ENCODE measurements at places on chromosomes 16 and 17.
A peak's percentile ranks its signal among the peaks of the same experiment; 100 is the strongest.

DNA sequence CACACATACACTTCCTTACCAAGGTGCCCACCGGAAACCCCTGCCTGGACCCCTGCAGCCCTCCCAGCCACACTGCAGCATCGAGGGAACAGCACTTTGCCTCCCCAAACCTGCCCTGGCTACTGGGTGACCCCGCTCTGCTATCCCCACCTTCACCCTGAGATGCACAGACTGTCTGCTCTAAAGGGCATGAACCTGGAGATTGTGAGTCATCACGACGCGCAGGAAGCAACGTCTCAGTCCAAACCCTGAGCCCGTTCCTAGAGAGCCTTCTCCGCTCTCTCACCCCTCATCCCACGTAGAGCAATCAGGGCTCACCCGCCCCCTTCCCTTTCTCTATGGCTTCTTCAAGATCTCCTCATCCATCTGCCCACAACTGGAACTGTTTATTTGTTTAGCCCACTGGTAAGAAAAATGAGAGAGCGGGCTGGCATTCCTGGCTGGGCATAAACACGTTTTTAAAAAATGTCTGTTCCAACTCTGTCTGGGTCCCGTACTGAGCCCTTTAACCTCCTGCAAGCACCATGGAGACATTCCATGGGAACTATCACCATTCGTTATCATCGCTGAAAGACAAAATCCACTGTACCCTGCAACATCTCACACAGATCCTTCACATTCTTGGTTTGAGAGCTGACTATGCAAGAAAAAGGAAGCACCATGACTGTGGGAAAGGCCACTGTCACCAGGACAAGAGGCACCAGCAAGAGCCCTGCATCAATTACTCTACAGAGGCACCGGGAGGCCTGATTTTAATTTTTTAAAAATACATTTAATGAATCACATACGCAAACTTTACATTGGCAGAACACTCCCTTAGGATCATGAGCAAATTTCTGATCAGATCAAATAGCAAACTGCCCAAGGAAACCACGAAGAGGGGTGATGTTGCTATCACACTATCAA, 28.2 kb downstream of the ZFHX3 start:
- peak; percentile 76 for DNase-seq

DNA sequence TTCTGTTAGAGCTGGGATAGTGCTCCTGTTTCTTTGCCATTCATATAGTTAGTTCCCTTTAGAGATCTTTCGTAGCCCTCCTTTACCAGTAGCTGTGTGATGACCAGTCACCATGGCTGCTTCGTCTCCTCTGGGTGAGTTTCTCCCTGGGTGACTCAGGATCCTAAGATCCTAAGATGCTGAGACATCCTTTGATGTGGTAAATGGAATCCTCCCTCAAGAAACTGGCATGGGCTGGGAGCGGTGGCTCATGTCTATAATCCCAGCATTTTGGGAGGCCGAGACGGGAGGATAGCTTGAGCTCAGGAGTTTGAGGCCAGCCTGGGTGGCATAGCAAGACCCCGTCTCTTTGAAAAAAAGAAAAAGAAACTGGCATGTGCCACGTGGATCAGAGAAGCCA, 5.9 kb downstream of the PHAF1 start:
- no peak for DNase-seq

GRCh38 chr16:2776500-2777139, 460 bp downstream of the ELOB start:
- DNase-seq = no peak

GRCh38 chr17:41486316-41486715, 3.4 kb downstream of the KRT36 start:
- no peak for DNase-seq

DNA sequence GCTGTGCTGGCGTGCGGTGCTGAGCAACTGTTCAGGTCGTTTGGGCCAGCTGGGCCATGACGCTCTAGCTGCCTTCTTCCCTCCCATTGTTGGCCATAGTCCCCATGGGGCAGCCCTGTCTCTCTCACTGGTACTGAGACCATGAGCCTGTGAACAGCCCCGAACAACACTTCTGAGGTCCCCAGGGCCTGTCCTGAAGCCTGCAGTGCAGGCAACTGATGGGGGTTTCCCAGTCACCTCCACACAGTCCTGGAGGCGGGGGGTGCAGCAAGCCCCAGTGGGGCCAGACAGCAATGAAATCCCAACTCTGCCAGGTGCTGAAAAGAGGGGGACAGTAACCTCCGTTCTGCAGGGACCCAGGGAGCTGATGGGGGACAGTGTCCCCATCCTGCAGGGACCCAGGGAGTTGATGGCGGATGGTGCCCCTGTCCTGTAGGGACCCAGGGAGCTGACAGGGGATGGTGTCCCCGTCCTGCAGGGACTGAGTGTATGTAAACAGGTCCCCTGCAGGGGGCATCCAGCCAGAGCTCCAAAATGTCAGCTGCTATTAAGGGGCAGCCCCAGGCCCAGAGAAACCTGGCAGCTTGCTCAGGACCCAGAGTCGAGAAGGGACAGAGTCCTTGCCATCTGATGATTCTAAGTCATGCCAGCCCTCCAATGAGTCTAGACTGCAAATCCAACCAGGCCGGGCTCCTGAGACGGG, 30.4 kb downstream of the ENGASE start:
- no peak for DNase-seq

- DNase-seq = no peak
Observed at GRCh38 chr17:1783271-1783670, 21.4 kb downstream of the SERPINF1 start.

DNA sequence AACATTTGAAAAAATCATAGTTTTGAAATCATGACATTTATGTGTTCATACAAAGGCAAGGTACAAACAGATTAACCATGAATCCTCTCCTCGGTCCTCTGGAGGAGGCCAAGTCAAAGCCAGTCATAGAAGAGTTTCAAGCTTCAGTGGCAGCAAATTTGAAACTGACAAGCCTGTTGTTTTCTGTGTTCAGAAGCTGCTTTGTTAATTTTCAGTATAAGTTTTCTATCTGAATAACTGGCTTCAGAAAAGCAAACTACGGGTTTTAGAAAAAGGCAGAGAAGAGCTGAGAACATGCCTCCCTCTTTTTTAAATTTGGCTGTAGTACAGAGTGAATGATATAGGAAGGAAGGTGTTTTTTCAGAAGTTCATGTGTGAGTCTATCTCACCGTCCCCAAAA, 79.6 kb upstream of the CLEC18B start:
- DNase-seq = no peak

- DNase-seq = no peak
Observed at GRCh38 chr17:47214931-47215330, 5.8 kb downstream of the MYL4 start.

- no peak for DNase-seq
Observed at GRCh38 chr17:42979511-42980273, at the start of gene PTGES3L. Gene PTGES3L (minus strand): TSS chr17:42980080. CDS start chr17:42980053, 27 bp downstream.

DNA sequence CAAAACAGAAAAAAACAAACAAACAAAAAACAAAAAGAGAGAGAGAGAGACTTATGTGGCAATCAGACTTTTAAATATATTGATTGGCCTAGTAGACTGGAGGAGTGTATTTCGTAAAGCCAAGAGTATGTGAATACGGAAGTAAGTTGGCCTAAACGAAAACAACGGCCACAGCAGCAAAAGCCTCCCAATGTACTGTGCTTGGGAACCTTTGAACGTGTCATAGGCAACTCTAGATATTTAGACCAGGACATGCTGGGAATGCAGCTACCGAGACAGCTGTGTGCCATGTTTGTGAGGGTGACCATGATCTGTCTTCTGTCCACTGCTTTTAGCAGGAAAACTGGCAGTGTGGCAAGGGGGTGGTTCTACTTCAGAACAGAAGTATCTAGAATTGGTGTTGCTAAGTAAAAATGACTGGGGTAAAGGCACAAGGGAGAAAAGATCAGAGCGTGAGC, 7.4 kb downstream of the MAF start:
- no peak for DNase-seq

DNA sequence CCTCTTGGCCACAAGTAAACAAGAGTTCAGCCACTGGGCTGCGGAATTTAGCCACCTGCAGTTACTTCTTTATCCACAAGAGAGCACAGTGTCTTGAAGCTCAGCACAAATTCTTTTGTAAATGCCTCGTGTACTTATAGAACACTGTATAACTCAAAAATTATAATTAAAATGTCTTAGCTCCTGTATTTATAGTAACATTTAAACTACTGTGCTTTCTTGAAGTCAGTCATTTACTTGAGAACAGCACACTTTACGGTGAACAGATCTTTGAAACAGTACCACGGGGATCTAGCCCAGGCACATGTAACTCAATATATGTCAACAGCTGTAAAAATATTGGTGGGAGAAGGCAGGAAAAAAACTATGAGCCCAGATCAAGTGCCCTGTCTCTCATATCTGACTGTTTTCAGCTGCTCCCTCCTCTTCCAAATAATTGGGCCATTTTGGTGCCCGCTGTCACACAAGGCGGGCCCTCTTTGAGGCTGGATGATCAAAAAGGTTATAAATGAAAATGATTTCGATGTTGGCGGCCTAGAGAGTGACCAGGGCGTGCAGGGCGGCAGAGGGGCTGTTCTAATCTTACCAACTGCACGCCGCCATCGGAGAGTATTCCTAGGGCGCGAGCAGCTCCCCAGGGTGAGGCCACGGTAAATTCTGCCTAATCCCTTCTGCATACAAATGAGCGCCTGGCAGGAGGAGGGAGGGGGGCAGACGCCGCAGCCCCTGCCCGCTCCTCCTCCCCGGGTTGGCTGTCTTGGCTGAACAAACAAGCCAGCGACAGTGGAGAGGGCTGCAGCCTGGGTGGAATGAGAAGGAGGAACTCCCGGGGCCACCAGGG, 183.2 kb downstream of the C16orf78 start:
- peak; percentile 37 for DNase-seq

- DNase-seq = no peak
Observed at GRCh38 chr16:1416521-1416941, 2.0 kb upstream of the UNKL start.

DNA sequence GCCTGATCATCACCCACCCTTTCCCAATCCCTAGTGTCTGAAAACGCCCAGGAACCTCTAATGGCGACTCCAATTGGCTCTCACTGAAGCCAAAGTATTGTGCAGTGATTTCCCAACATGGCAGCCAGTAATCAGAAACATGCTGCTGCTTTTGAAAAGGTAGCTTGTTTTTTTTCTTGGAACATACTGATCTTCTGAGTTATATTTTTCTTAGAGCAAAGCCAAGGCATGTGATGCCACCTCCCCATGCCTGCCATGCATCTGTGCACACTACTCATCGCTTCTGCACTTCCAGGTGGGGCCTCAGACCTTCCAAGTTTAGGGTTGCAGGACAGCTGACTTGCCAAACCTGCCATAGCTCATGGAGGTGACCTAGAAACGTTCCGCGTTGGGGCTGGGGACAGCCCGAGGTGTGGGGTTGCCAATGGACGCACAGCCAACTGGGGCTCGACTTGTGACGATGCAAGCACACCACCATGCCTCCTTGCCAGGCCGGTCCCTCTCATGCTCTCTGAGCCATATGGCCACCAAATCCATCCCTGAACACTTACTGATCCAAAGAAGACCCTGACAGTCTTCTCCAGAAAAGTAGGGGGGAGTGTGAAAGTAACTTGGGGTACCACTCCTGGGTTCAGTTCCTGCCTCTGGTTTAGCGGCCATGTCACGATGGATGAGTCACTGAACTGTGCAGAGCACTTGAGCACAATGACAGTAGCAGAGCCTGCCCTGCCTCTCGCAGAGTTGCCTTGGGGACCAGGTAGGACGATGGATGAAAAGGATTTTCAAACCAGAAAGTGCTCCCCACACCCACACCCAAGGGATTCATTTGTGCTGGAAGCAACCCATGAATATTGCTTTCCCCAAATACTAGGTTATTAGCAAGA, 155.7 kb downstream of the CCDC182 start:
- no peak for DNase-seq

DNA sequence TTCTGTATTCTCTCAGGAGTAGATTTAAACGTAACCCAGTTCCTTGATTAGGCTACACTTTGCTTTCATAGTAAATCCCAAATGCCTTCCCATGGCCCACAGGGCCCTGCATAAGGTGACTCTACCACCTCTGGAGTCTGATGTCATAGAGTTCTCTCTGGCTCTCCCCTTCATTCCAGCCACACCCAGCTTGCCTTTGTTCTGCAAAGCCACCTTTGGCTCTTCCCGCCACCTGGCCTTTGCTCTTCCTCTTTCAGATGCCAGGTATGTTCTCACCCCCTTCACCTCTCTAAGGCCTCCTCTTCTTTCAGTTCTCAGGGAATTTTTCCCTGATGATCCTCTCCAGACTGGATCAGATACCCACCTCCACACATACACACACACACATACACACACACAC, 141.3 kb upstream of the HSBP1 start:
- DNase-seq = no peak

DNA sequence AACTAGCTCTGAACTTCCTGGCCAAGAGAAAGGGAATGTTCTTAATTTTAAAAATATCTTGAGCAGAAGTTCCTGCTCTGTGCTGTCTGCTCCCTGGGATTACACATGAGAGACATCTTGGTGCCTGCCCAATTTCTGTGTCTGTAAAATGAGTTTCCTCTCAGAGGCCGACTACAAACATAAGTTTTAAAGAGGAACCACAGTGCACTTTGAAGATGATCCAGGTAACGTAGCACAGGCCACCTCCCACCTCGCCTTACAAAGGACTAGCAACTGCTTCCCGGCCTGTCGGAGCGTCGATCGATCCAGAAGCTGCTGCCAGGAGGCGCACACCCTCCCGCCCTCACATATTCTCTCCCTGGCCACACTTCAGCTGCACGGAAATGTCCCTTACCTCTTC, 55.0 kb upstream of the ATP2A3 start:
- DNase-seq = no peak

- DNase-seq = peak; percentile 96
Observed at GRCh38 chr17:7836596-7837407, 2.8 kb downstream of the KDM6B start.

DNA sequence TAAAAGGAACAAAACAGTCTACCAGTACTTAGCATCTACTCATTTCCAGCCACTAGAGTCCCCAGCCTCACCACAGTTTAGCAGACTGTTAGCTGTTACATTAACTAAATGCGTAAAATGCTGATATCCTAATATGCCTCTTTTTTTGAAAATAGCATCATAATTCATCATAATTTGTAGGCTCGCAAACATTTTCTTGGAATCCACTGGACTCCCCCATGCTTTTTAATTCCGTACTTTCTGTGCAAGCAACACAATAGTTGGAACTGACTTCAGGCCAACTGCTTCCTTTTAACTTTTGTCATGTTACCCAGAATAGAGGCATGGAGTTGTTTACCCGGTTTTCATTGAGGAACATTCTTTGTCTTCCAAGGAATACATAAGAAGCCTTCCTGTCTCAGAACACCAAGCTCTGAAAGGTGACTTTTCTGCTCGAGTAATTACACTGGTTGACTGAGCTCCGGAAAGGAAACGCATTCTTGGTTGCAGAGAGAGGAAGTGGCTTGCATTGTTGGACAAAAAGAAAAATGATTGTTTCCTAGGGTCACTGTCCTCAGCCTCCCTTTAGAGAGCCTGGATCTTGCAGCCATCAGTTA, 30.9 kb upstream of the SEC14L1 start:
- DNase-seq = peak; percentile 100

GRCh38 chr16:75576384-75576811, 10.2 kb downstream of the GABARAPL2 start:
- no peak for DNase-seq
